ENCODE measurements at places on chromosomes 1 and 21.

DNA sequence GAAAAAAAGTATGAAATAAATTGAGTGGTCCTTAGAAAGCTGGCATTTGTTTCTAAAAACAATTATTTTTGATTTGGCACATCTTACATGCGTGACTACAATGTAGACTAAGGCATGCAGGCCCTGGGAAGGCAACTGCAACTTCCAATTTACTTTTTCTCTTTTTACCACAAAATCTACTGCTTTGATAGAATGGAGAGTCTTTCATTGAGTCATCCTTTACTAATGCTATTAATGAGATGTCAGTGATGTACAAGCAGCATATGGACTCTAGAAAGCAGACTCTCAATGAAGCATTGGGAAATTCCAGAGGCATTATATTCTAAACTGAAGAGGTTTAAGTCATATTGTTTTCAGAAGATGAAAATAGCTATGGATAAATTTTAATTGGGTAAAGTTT is 29.6 kb upstream of the PRRX1 start:
- no peak for DNase-seq

DNA sequence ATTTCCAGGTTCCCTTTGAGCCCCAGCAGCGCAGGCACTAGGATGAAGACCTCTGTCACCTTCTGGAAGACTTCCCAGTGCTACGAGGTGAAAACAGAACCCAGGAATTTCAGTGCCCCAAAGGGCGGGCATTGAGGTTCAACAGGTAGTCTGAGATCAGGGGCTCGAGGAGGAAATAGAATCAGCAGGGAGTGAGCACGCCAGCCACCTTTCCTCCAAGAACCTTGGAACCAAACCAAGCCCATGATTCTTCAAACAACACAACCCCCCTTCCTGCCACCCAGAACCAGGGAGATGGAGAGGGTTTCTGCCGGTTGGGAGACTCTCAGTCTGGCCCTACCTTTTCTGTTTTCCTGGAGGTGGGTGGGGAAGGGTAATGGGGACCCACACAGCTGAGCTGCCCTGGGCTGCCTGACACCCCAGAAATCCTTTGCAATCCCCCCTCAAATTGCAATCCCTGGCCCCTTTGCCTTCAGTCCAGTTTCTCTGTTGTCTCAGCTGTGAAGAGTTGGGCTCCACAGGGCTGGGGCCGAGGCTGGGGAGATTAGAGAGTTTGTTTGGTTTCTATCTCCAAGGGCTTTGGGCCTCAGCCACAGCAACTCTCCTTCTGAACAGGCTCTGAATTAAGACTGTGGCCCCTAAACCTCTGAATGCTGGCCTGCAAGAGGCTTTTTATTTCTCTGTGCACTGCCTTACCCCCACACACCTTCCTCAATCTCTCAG is 11.9 kb downstream of the SLC41A1 start:
- DNase-seq: no peak

GRCh38 chr1:152398812-152399698 is 15.0 kb downstream of the CRNN start:
- no peak for DNase-seq

DNA sequence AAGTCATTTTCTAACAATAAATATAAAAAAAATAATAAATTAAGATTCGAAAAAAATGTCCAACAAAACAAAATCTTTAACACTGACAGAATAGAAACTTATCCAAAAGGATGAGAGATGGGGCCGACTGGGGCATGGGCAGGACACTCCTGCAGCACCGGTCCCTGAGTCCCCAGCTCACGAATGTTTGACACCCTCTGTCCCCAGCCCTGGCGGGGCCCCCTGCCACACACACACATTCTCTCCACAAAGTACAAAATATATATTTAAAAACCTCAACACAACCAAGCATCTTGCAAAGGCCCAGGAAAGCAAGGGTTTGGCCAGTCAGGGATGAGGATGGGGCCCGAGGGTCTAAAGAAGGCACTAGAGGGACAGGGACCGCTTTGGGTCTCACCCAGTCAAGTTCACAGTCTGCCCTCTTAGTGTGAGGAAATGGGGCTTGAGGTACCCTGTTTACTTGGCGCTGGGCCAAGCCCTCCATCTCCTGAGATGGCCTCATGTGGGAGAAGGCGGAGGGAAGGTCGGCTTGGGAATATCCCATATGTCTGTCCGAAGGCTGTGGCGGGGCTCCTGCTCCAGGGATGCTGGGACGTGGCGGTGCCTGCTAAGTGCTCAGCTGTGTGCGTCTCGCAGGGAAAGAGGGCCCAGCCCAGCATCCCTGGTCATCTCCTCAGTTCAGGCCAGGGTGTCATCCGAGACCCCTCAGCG is 31.3 kb downstream of the EPHA2 start:
- no peak for DNase-seq

GRCh38 chr1:19828546-19828945 is 13.5 kb upstream of the RNF186 start:
- DNase-seq: no peak

GRCh38 chr1:203321273-203322052 is 16.1 kb downstream of the BTG2 start:
- no peak for DNase-seq

- DNase-seq: no peak
These were observed 35.4 kb downstream of the CSMD2 start for GRCh38 chr1:34129630-34130029.

DNA sequence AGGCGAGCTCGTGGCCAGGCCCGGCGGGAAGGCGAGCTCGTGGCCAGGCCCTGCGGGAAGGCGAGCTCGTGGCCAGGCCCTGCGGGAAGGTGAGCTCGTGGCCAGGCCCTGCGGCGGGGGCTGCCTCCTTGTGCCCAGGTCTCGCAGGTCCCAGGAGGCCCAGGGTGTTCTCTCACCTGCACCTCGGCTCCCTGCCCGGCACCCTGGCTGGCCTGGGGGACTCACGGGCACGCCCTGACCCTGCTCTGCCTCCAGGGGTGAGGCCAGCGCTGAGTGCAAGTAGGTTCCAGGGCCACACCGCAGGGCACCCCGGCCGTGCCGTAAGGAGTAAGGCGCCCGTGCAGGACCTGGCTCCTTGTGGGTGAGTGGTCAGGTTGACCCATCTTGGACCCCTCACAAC is 4.4 kb downstream of the SDF4 start:
- no peak for DNase-seq

DNA sequence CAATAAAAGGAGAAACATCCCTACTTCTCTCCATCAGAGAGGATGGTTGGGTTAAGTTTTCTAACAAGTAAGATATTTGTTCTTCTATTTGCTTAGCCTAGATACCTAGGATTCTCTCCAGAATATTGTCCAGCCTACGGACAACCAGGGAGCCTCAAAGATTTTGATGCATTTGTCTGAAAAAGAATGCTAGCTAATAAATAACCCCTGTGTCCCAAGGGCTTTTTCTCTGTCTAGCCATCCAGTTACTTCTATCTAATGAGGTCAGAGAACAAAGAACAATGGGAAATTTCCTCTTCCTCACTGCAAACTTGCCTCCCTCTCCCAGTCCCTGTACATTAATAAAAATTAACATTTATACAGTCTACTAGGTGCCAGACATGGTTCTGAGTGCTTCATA is 810 bp downstream of the RGS5 start:
- DNase-seq: no peak

DNA sequence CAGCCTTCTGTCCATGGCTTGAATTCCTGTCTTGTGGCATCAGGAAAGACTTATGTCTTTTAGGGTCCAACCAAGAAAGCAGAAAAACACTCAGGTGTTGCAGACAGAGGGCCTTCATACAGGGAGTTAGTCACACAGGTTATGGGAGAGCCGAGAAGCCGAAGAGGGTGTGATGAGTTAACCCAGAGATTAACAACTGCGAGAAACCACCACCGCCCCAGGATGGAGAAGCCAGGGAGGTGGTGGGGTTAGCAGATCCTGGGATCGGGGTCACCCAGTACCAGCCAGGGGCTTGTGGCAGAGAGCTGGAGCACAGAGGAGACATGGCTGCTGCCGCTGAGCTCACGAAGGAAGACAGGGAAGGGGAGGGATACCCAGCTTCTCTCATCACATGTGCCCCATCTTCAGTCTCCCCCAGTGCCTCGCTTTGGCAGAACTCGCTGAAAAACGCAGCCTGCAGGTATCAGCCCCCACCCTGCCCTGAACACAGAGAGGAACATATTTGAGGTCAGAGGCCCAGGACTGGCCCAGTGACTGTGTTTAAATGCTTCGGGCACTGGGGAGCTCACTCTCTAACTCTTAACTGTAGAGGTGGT is 58.7 kb downstream of the RUNX3 start:
- DNase-seq: no peak

DNA sequence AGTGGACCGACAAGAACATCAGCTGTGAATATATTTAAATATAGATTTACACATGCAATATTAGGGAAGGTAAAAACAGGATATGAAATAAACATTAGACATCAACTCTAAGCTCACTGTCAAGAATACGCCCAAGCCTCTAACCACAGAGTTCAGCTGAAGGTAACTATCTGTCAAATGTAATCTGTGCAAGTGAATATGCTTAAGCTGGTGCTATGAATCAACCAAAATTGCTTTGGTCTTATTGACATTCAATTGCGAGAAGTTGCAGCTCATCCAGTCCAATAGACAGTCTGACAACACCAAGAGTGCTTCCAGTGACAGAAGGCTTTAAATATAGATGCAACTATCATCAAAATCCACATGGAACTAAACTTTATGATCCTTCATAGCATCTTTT is 32.3 kb downstream of the USH2A start:
- DNase-seq: no peak

DNA sequence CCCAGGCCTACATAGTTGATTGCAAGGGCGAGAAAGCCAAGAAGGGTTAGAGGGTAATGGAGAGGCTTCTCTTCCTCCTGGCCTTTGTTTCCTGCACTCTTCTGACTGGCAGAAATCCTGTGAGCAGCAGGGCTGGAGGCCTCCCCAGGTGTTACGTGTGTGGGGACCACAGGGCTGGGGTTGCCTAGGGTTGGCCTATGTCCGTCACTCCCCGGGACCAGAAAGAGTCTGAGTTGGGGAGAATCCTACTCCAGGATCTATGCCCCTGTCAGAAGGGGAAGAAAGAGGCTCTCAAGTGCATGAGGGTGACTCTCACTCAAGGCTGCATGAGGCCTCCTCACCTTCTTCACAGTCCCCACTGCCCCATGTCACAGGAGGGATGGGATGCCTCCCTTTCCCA is 38.5 kb downstream of the IGFN1 start:
- no peak for DNase-seq

DNA sequence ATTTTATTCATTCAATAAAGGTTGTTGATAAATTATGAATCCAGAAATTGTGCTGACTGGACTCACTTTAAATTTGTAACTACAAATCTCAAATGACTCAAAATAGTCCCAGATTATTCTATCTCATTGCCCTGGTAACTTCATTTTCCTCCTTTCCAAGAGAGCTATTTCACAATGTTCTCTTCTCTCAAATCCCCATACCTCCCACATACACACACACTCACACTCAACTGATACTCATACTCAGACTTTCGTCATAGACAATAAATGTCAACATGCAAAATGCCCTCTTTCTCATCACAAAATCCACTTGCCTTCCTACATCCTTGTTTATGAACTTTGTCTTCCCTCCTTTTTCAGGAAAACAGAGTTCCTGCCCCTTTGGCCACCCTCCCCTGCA is 33.3 kb downstream of the EXTL2 start:
- DNase-seq: no peak

GRCh38 chr1:160210561-160210960 is 5.4 kb downstream of the PEA15 start:
- no peak for DNase-seq

DNA sequence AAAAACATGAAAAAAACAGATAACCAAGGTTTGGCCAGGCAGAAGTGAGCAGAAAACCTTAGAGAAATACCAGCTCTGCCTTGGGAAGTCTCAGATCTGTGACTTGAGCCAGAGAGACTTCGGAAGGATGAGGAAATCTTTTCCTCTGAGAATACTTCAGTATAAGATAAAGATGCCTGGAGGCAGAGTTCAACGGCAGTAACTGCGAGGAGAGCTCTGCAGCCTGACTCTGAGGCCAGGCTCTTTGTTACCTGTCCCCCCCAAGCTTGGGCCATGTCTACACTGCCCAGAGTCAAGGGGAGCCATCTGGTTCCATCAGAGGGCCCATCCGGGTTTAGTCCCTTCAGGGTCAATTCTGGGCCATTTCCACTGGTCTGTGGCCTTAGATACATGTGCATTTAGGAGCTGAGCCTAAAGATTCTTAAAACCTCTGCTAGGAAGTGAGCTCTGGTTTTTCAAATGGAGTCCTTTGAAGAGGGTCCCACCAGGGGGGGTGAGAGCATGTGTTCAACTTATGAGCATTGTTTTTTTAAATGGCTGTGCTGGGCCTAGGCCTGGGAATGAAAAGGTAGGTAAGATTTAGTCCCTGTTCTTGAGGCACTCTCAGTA is 8.7 kb downstream of the KIRREL1 start:
- no peak for DNase-seq

GRCh38 chr1:172219966-172220365 is 200.5 kb upstream of the C1orf105 start:
- DNase-seq: no peak

- DNase-seq: peak; percentile 31
These were observed 56.6 kb downstream of the AGPAT3 start for GRCh38 chr21:43921571-43921978.

DNA sequence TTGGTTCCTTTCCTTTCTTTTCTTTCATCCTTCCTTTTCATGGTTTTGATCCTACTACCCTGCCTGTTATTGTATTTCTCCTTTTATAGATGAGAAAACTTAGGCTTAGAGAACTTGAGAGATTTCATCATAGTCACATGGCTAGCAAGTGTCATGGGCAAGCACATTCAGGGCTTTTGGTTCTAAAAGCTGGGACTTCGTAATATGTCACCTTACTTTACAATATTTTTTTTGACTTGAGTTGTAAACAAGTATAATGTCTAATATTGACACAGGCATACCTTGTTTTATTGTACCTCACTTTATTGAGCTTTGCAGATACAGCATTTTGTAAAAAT is 70.7 kb downstream of the MTR start:
- DNase-seq: no peak

All from CD4-positive, alpha-beta T cell treated with Interleukin-15 for 1 hour (primary cell).